AG09319 (cell line): ENCODE measurements at places on chromosomes 12 and 14.

- DNase-seq, result no peak
Observed at GRCh38 chr12:104175726-104176247, 37.8 kb upstream of the NFYB start.

DNA sequence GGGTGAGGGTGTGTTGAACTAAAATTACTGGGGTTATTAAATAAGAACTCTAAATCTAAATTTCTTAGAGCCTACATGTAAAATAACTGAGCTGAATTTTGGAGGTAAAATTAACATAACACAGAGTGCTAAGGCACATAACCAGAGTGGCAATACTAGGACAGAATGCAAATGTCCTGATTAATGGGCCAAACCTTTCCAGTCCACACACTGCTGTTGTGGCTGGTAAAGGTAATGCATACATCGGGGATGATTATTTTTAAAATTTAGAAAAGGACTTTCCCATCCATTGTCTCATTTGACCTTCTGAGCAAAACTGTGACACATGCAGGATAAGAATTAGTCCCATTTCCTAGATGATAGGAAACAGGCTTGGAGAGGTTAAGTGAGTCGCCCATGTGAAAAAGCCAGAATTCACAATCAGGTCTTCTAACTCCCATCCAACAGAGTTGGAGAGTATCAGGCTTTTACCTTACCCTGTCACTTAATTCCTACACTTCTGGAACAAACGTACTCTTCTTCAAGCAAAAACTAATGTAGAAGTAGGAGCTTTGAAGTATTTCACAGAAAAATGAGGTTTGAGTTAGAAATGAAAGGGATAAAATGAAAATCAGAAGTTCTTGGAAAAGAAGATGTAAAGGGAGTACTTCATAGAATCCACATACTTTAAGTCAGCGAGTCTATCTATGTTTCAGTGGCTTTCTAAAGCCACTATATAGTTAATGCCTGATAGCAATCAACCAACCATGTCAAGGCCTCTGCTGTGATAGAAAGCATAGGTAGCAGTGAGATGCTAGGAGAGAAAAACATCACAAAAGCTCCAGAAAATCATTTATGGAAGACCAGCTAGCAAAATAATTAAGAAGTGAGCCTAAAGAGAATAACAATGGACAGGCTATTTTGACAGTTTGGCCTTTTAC lies 334.9 kb upstream of the DIO2 start:
- no peak for DNase-seq

DNA sequence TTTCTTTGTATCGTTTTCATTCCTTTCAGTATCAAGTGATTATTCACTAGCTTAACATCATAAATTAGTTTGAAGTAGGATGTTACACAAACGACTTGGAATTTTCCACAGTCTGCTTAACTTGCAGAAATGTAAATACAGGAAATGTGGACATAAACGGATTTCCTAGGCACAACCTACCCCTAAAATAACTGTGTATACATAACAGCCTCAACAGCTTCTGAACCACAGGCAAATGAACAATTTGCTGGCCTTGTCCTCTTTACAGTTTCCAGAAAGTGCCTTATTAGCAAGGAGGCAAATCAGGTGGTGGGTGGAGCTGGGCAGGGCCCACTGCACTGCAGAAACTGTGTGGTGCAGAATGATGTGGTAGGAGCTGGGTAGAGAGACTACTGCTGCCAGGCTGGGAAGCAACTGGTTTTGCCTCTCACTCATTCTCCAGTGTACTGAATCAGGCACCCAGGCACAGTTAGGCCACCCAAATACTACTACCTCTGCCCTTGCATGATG lies 14.1 kb downstream of the DRAM1 start:
- DNase-seq, result peak; percentile 46

DNA sequence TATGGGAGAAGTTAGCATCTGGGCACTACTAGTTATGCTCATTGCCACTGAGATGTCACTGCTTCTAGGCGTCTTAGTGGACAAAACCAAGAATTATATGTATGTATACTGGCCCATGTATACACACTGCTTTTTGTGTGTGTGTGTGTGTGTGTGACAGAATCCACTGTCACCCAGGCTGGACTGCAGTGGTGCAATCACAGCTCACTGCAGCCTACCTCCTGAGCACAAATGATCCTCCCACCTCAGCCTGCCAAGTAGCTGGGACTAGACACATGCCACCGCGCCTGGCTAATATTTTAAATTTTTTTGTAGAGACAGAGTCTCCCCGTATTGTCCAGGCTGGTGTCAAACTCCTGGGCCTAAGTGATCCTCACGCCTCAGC lies 25.2 kb downstream of the LIMA1 start:
- DNase-seq, result no peak

GRCh38 chr14:71834284-71835204 lies 97.7 kb upstream of the RGS6 start:
- no peak for DNase-seq

DNA sequence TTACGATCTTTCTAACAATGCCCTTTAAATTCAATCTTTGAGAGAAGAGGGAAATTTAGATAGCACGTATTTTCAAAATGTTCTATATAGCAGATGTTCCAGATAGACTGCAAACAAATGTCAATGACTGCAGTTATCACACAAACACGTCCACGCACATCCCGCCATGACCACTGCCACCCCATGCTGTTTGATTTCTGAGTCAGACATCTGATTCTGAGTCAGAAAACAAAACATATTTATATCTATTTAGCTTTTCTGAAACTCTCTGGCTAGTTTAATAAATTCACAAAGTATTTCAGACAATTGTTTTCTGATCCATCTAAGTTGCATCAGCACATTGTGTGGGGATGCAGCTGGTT lies 105.9 kb upstream of the BCAT1 start:
- DNase-seq, result no peak

- DNase-seq, result no peak
Observed at GRCh38 chr12:11545484-11546330, 103.8 kb upstream of the ETV6 start.

GRCh38 chr14:24613747-24614146 lies 4.3 kb upstream of the GZMH start:
- no peak for DNase-seq

- DNase-seq, result no peak
Observed at GRCh38 chr14:21719841-21720240, 46.2 kb upstream of the OR4E1 start.

DNA sequence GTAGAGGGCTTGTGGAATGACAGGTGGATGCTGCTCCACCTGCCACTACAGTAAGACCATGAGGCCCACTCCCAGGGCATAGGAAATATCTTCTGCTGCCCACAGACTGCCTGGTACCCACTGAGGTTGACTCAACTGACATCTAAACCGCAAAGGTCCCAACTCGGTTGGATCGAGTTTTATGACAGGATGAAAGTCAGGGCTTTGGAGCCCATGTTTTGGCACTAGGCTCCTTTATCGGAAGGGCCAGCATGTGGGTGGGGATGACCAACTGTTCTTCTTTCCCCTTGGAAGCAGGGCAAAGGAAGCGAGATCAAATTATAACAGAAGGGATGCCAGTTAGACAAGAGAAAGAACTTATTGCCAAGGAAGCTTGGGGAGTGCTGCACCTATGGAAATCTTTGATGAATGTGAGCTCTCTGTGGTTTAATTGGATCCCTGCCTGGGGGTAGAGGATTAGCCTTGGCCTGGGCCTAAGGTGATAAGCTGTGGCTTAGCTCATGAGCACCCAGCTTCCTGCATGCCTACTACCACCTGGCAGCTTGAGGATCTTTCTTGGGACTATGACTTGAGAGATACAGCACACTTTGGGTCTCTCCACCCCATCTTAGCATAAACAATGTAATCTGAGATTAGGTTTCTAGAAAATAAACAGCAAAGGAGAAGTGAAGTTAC lies 121.8 kb downstream of the KCNA5 start:
- DNase-seq, result no peak

DNA sequence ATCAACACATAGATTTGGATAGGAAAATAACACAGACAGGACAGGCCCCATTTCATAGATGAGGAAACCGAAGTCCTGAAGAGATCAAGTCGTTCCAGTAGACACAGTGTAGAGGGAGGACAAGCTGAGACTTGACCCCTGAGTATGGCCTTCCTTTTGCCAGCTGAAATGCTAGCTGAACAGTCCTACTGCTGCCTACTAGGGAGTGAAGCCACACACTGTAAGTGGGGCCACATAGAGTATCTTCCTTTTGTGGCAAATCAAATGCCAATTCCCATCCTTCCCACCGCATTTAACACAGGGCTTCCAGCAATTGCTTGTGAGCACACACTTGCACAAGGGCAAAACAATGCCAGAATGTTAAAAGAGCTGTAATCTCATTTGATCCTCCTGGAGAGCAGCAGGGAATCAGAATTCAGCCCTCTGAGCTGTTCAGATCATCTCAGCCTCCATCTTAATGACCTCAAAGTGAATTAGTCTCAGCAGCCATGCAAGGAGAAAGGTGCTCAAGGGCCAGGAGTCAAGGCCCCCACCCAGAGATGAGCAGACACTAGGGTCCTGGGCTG lies 380.5 kb downstream of the EMP1 start:
- DNase-seq, result no peak

- peak; percentile 42 for DNase-seq
Observed at GRCh38 chr12:92034858-92035401, 110.7 kb downstream of the BTG1 start.

DNA sequence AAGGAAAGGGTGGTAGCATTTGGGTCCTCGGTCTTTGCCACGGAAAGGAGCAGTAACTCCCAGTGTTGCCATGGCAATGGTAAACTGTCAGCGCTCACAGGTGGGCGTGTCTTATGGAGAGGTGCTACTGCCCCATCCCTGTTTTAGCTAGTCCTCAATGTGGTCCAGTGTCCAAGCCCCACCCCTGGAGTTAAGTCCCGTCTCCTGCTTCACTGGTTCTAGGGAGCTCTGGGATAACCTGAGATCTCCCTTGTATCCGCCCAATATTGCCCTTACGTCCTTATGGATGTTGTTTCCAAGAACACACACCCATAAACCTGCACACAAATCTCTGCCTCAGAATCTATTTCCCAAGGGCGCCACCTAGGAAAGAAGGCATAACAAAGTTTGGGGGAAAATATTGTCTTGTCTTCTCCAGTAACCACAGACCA lies 64.2 kb downstream of the SPRING1 start:
- no peak for DNase-seq

GRCh38 chr12:112168561-112168971 lies 43.2 kb downstream of the TRAFD1 start:
- DNase-seq, result no peak

GRCh38 chr14:72516936-72517700 lies 376.8 kb downstream of the DPF3 start:
- peak; percentile 74 for DNase-seq

GRCh38 chr14:38063711-38064320 lies 143.9 kb upstream of the SSTR1 start:
- DNase-seq, result no peak

DNA sequence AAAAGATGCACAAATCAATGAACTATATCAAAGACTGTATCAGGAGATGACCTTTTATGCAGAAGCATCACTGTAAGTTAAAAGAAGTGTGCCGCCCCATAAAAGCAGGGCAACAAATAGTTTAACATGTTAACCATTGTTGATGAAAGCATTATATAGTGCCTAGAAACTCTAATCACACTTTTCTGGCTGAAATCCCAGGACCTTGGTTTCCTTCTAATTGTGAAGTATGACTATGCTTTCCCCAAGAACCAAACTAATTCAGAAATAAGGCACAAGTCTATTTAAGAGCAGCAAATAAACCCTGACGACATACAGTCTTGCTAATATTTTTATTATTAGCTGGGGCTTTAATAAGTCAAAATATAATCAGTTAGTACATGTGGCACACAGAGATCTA lies 21.7 kb downstream of the RACGAP1 start:
- no peak for DNase-seq

DNA sequence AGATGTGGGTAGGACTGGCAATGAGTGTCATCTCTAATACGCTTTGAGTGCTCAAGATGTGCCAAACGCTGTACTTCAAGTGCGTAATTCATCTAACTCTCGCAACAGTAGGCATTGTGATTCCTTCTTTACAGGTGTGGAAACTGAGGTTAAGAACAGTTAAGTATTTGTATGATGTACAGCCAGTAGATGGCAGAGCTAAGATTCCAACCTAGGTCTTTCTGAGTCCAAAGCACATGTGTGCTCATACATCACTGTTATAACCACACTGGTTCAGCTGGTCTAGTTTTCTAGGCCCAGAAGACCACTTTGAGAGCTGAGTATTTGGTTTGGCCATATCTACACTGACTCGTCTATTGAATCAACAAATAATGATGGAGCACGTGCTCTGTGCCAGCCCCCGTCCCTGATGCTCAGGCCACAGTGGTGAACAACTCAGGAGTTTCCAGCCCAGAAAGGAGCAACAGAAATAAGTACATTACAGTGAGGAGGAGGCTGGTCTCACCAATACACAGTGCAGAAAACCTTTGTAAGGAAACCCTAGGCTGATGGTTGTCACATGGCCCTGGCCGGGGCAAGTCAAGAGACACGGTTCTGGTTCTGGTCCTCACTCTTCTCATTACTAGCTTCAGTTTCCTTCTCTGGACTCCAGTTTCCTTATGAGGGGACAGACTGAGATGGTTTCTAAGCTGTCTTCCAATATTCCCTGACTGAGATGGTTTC lies 69.3 kb upstream of the SCN8A start:
- no peak for DNase-seq

- DNase-seq, result no peak
Observed at GRCh38 chr14:31142455-31143087, 65.0 kb downstream of the HECTD1 start.
